DND-41 (cell line): ENCODE measurements at places on chromosomes 12 and 14.

DNA sequence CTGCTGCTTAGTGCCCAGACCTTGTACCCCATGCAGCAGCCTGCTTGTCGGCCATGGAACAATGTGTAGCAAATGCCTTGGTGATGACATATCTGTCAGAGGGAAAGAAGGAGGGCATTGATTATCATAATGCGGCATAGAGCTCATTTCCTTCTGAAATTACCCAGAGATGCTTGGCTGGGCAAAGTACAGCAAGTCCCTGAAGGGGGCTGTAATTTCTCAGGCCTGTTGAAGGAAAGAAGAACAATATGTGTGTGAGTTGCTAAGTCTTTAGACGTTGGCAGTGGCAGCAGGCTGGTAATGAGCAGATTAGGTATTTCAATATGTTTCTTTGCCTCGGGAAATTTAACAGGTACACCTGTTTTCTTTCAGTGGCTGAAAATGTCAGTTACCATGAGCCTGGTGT, 128.6 kb downstream of the CRADD start:
- H3K27me3 ChIP-seq = no peaks in the 10 kb centered on the region
- peaks cover 14% of the 10 kb centered on the region for H3K4me1 ChIP-seq
- H3K36me3 ChIP-seq = no peaks in the 10 kb centered on the region
- no peak for DNase-seq
- H3K27ac ChIP-seq = no peak overlapping the region

DNA sequence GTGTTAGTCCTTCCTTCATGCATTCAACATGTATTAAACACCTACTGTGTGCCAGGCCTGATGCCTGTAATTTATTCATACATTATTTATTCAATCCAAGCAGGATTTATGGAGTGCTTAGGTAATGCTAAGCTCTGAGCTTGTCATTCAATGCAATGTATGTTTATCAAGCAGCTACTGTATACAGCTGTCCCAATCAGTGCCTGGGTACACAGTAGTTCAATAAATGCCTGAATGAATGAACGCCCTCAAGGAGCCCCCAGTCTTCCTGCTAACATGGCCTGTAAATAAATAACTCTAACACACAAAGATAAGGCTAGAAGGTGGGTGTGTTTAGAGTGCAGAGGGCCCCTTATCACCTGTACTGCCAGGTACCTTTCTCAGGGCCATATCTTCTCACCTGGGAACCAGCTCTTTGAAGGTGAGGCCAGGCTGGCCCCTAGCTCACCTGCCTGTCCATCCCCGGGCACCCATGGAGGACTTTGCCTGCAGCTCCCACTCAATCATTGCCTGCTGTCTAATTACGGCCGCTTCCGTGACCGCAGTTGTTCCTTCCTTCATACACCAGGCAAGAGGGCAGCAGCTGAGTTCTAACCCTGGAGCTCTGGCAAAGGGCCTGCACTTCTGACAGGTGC, 20.0 kb upstream of the KDM2B start:
- peaks cover 2% of the 10 kb centered on the region; the same call in 1 of the 2 replicates for H3K36me3 ChIP-seq
- H3K4me1 ChIP-seq = no peaks in the 10 kb centered on the region
- no peak overlapping the region for H3K4me3 ChIP-seq
- H3K27me3 ChIP-seq = no peaks in the 10 kb centered on the region
- no peak overlapping the region for H3K27ac ChIP-seq
- no peak for DNase-seq

- peaks cover 16% of the 10 kb centered on the region for H3K4me1 ChIP-seq
- no peak overlapping the region for H3K27ac ChIP-seq
- no peak for DNase-seq
- H3K36me3 ChIP-seq = no peaks in the 10 kb centered on the region
- H3K4me3 ChIP-seq = no peak overlapping the region
- H3K27me3 ChIP-seq = no peaks in the 10 kb centered on the region
These were observed 165.1 kb downstream of the DAD1 start for GRCh38 chr14:22423958-22424357.

- H3K36me3 ChIP-seq = peaks cover 86% of the 10 kb centered on the region
- no peak for DNase-seq
- H3K27ac ChIP-seq = no peak overlapping the region
- H3K4me3 ChIP-seq = no peak overlapping the region
- no peaks in the 10 kb centered on the region for H3K27me3 ChIP-seq
These were observed 33.1 kb downstream of the SNX6 start for GRCh38 chr14:34596891-34597290.

DNA sequence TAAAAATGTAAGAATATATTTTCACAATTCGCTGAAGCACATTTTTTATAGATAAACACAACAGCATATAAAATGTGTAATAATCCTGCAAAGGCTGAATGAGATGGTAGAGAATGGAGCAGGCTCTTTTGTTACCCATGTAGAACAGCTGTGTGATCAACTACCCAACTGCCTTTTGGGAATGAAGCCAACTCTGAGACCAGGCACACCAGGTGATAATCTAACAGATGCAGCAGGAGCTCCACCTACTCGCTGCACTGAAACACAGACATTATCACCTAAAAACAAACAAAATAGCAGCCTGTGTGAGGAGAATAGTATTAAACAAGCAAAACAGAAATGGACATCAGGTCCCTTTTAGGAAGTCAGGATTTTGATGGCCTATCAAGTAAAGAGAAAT, 183.3 kb downstream of the CCDC59 start:
- no peaks in the 10 kb centered on the region for H3K27me3 ChIP-seq
- no peak overlapping the region for H3K27ac ChIP-seq
- DNase-seq = no peak

GRCh38 chr12:56010111-56010570, 10.7 kb upstream of the IKZF4 start:
- no peak for DNase-seq
- H3K4me3 ChIP-seq = no peak overlapping the region
- peaks cover 9% of the 10 kb centered on the region for H3K4me1 ChIP-seq
- H3K27ac ChIP-seq = no peak overlapping the region
- no peaks in the 10 kb centered on the region for H3K27me3 ChIP-seq

- no peaks in the 10 kb centered on the region for H3K4me1 ChIP-seq
- DNase-seq = no peak
- no peaks in the 10 kb centered on the region for H3K27me3 ChIP-seq
- H3K27ac ChIP-seq = no peak overlapping the region
- no peaks in the 10 kb centered on the region for H3K36me3 ChIP-seq
These were observed 153.6 kb upstream of the NRXN3 start for GRCh38 chr14:78016532-78016931.
